ENCODE measurements at places on chromosomes 5 and 9.

DNA sequence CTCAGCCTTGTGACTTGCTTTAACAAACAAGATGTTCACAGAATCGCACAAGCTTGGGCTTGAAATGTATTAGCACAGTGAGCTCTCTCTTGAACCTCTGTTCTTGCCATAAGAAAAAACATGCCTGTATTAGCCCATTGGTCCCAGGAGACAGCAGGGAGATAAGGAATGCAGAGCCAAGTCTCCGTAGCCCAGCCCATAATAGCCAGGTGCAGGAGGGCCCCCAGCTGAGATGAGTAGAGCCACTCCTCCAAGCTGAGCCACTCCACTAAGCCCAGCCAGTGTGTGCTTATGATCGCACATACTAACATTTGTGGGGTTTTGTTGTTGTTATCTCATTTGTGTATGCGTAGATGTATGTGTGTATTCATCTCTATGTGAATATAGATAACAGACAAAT is 21.6 kb upstream of the SVEP1 start:
- DNase-seq = no peak

DNA sequence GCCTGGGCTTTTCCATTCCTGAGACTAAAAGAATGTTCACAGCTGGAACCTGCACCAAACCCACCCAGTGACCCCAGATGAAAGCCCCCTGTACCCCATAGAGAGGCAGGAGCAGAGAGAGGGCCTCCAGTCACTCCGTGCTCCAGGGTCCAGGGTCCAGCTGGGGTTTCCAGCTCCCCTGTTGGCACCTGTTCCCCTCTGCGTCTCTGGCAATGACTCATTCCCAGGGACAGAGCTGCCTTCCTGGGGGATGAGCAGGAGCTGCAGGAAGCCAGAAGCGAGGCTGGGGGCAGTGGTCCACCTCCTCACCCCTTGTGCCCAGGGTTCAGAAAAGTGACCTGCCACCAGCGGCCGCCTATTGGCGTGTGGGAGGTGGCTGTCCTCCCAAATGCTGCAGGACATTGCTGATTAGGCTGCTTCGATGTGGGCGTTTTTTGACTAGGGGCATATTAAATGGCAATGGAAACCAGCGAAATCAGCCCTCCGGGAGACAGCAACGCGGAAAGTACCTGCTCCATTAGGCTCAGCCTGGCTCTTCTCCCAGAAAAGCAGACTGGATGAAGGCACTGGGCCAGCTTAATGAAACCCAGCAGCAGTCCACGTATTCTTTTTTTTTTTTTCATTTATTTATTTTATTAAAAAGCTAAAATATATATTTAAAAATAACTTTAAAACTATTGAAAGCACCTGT is 97.4 kb downstream of the DAP start:
- DNase-seq = peak; percentile 73

GRCh38 chr9:4101667-4102066 is 198.2 kb downstream of the GLIS3 start:
- DNase-seq = no peak

GRCh38 chr9:130174920-130175321 is 2.7 kb downstream of the NCS1 start:
- DNase-seq = no peak

GRCh38 chr5:96353220-96353619 is 79.8 kb downstream of the PCSK1 start:
- DNase-seq = no peak

- no peak for DNase-seq
Measured at GRCh38 chr5:123367739-123368138, 55.5 kb downstream of the CEP120 start.

GRCh38 chr5:92581249-92581648 is 999.8 kb downstream of the NR2F1-AS1 start:
- no peak for DNase-seq

DNA sequence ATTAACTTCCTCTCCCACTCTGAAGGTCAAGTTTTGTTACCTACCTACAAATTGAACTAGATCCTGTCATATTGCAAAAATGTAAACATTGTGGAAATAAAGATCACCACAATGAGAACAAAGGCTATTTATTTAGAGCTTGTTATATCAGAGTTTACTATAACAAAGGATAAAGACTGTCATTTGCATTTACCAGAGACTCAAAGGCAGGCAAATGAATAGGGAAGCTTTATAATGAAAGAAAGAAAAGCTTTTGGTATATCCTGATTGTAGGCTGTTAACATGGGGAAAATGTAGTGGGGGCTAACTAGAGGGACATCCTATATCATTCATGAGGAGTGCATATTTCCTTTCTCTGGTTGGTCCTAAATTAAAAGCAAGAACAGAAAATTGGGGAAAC is 403.5 kb upstream of the TYRP1 start:
- no peak for DNase-seq

DNA sequence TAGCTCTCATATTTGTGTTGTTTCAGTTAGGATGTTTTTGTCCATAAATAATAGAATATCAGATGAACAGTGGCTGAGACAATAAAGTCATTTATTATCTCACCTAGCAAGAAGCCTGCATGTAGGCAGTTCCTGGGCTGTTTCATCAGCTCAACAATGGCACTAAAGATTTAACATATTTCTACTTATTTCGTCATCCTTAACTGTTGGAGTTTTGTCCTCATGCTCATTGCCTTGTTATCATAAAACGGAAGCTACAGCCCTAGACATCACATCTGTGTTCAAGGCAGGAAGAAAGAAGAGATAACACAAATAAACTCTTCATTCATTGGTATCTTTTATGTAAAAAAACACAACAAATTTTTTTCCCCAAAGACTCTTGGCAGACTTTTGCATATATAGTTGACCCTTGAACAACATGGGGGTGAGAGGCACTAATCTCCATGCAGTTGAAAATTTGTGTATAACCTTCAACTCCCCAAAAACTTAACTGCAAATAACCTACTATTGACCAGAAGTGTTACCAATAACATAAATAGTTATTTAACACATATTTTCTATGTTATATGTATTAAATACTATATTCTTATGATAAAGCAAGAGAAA is 277.2 kb upstream of the ADRA1B start:
- peak; percentile 15 for DNase-seq

GRCh38 chr9:128565578-128565977 is 13.2 kb downstream of the SPTAN1 start:
- DNase-seq = no peak

- DNase-seq = peak; percentile 30
Measured at GRCh38 chr5:138603249-138603920, 28.2 kb upstream of the HSPA9 start.

GRCh38 chr9:137045294-137046087 is 486 bp downstream of the NPDC1 start:
- peak; percentile 71 for DNase-seq

GRCh38 chr5:93599001-93599379 is 16.0 kb downstream of the NR2F1 start:
- no peak for DNase-seq

DNA sequence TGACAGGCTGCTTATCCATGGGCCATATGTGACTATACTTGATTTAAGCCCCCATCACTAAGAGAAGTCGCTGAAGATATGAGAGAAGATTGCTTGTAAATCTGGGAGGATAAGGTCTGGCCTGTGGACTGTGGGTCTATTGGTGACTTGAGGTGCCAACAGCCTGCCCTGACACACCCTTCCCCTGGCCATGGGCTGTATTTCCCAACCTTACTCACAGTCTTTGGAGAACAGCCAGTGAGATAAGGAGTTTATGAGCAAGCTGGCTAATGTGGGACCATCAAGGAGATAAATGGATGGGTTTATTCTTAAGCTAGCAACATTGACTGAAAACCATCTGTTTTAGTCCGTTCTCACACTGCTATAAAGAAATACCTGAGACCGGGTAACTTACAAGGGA is 231.3 kb downstream of the ZSWIM6 start:
- no peak for DNase-seq

DNA sequence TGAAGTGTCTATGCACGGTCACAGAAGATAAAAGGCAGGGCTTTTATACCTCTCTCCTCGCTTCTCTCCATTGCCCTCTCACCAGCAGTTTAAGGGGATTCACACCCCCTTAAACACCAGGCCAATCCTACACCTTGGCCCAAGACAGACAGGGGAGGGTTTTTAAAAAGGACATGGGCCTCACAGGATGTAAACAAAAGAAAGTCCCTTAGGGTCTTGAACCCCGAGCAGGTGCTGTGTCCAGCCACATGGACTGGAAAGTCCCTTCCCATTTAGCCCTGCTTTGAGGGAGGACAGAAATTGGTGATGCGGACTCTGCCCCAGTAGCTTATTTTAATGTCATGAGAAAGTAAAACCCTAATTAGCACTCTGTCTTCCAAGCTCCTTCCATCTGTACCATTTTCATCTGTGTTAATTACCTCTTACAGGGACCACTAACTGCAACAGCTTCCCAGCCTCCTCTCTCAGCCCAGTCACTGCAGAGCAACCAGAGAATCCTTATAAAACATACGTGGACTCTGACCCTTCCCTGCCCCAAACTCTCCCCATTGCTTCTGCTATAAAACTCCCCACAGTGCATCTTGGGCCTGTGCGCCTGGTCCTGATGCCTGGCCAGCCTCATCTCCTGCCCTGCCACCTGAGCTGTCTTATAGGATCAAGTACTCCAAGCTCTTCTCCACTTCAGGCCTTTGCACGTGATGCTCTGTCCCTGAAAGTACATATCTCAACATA is 16.7 kb downstream of the WHRN start:
- DNase-seq = no peak

GRCh38 chr5:82494942-82495341 is 216.8 kb upstream of the RPS23 start:
- DNase-seq = peak; percentile 6

GRCh38 chr5:143957455-143957854 is 145.5 kb downstream of the HMHB1 start:
- DNase-seq = no peak

GRCh38 chr5:8396246-8396645 is 527.3 kb downstream of the MTRR start:
- DNase-seq = no peak

GRCh38 chr5:9428272-9428671 is 117.6 kb downstream of the SEMA5A start:
- no peak for DNase-seq

- DNase-seq = no peak
Measured at GRCh38 chr9:76595645-76596044, 136.7 kb downstream of the GCNT1 start.

GRCh38 chr9:5651246-5651645 is 22.3 kb downstream of the RIC1 start:
- no peak for DNase-seq

GRCh38 chr5:155906046-155906445 is 420.9 kb upstream of the SGCD start:
- DNase-seq = no peak

- DNase-seq = peak; percentile 90
Measured at GRCh38 chr9:137241490-137242268, 592 bp downstream of the TUBB4B start.

GRCh38 chr5:142356349-142356715 is 31.5 kb upstream of the SPRY4 start:
- DNase-seq = peak; percentile 60

DNA sequence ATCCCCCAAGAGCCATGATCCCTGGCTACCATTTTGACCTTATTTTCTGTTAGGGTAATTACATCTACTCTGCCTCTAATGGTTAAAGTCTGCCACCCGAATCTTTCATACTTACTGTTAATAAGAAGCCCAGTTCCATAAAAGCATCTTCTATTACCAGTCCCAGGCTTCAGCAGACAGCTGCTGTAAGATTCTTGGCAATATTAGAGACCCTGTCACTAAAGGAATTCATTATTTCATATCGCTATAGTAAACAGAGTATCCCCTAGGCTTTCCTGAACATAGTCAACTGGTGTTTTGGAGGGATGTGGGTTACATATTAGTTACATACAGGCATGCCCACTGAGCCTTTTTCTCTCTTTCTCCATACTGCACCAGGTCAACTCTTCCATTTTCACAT is 608.7 kb upstream of the SEMA6A start:
- DNase-seq = no peak

GRCh38 chr5:67588389-67588788 is 391.8 kb upstream of the CD180 start:
- no peak for DNase-seq

DNA sequence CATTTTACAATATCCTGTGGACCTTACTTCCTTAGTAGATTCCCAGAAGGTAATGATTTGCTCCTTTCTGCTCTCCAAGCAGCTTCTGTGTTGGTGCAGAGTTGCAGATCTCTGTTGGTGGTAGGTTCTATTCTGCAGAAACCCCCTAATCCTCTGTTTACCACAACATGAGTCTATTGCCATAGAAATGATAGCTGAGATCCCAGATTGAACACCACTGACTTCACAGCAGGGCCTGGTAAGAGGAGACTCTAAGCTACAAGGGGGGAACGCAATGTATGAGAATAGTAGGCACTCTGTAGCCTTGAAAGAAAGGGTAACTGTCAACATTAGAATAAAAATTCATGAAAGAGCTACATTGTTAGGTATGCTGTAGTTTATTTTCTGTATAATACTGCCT is 59.5 kb downstream of the MUSK start:
- DNase-seq = no peak

GRCh38 chr5:146659961-146660360 is 144.0 kb upstream of the GPR151 start:
- no peak for DNase-seq

DNA sequence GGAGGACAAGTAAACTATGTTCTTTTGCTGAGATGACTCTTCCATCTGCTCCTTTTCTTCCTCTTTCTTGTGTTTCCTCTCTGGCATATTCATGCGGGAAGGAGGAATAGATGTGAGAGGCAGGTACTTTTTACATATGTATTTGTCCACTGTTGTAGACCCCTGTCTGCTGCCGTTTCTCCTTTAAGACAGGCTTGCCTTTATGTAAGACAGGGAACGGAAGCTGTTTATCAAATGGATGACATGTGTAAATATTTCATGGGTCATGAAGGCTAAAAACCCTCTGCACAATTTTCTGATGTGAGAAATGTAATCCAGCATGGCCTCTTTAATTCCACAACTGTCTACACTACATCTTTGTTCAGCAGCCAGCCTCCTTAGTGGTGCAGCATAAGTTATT is 1525.5 kb upstream of the NUDT12 start:
- DNase-seq = no peak

DNA sequence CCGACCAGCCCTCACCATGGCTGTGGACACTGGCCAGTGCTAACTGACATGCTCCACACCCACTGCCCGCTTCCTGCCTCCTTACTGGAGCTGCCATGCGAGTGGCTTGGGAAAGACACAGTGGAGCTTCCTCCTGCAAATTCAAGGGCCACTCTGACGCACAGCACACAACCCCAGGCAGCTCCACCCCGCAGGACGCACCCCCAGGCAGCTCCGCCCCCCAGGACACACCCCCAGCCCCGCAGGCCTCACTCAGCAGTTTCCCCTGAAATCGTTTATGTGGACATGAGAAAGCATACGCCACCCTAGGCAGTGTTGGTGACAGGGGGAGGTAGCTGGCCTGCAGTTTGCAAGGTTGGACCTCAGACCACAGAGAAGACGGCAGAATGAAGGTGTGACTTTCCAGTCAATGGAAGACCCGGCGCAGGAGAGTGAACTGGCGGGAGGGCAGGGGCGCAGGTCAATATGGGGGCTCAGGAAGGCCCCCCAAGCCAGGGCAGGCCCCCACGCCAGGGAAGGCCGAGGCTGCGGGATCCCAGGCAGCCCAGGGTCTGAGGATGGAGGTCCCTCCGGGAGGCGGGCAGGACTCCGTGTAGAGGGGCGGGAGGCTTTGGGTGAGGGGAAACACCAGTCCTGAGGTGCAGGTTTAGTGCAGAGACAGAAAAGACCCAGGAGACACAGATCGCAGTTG is 21.6 kb downstream of the LPCAT1 start:
- no peak for DNase-seq

- DNase-seq = no peak
Measured at GRCh38 chr9:114375386-114376175, 12.2 kb downstream of the AKNA start.
